ENCODE measurements at places on chromosomes 16 and 17.

DNA sequence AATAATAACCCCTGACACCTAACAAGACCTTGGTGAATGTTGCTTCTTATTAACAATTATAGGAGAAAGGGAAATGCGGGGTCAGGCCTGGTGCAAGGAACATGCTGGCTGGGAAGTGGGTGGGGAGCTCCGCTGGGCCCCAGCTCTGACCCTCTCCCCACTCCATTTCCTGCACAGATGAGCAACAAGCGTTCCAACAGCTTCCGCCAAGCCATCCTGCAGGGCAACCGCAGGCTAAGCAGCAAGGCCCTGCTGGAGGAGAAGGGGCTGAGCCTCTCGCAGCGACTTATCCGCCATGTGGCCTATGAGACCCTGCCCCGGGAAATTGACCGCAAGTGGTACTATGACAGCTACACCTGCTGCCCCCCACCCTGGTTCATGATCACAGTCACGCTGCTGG, 23.0 kb downstream of the RHBDL3 start:
- no peak for DNase-seq

DNA sequence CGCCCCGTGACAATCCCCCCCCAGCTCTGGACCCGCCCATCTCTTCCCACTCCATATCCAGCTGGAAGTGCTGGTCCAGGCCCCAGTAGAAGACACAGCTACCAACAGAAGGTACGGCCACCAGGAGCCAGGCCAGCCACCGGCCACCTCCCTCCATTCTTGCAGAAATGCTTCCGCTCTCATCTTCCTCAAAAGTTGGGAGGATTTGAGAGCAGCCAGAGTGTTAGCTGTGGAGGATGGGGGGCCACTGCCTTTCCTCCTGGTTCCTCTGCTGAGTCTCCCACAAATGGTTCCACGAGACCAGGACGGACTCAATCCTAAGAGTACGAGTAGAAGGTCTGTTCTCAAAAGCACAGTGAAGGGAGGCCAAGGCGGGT, 78.3 kb downstream of the GAS7 start:
- DNase-seq, result no peak

- no peak for DNase-seq
These were observed 26.9 kb downstream of the AP1G1 start for GRCh38 chr16:71781741-71782140.

DNA sequence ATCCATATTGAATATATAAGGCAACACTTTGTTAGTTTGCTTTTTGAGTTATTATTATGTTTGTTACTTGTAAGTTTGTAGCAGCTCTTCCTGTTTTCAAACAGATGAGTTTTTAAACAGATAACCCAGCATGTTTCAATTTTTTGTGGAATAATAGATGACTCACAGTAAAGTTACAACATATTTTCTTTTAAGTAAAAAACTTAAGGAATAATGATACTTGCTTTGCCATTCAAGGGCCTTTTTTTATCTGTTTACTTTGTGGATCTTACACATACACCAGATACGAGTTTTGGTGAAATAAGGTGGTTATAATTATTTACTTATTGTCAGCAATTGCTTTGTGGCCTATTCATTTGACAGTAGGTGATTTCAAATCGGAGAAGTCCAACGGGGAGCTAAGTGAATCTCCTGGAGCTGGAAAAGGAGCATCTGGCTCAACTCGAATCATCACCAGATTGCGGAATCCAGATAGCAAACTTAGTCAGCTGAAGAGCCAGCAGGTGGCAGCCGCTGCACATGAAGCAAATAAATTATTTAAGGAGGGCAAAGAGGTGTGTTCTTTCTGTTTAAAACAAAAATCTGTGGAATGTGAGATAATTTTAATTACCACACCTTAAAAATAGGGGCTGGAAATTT, 66.3 kb downstream of the BPTF start:
- DNase-seq, result no peak

DNA sequence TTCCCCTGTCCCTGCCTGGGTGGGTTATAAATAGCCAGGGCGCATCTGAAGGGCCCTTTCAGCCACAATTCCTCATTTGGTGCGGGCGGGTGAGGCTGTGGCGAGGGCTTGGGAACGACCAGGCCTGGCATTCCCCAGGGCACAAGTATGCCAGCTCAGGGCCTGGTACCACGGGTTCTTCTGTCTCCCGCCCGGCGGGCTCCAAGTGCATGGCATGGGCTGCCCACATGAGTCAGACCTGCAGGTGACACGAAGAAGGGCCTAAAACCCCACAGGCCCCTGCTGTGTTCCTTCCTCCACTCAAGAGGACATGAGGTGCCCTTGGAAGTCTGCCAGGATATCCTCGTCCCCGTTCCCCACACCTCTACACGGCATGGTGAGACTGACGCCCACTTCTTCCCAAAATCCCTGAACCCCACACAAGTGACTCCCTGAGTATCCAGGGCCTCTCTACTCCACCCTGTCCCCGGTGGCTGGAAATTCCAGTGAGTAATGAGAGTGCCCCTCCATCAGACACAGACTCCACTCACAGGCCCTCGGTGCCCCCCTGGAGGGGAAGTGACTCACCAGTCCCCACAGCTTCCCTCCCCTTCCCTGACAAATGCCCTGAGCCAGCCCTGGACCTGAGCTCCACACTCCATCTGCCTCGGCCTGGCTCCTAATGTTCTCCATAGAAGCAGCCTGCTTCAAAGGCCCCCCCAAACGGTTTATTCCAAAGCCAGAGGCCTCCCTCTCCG, 68.8 kb downstream of the ABR start:
- DNase-seq, result no peak

- no peak for DNase-seq
These were observed 34.5 kb downstream of the KCNJ16 start for GRCh38 chr17:70109497-70109896.

- DNase-seq, result no peak
These were observed 5.2 kb upstream of the CDK3 start for GRCh38 chr17:75995385-75995925.
